Pons (tissue), 1 donor: ENCODE measurements at places on chromosomes 13 and 19.
A peak's percentile ranks its signal among the peaks of the same experiment; 100 is the strongest.

DNA sequence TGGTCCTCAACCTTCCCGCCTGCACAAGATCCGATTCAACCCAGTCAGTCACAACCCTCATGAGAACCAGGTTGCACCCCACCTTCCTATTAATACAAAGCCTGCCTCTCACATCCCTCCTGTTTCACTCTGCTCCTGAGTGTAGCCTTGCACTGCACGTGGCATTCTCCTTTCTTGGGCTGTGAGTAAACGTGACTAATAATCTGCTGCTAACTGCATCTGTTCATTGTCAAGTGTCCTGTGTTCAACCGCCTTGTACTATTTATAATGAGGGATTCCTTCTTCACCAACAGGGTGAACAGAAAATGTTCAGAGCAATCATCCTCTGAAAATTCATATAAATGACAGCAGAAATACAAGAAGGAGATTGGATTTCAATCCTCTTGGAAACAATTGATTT, 1608.2 kb downstream of the SLITRK5 start:
- DNase-seq, result no peak

- no peak for DNase-seq
These were observed at the start of gene CHST8 for GRCh38 chr19:33621811-33622504. Gene CHST8 (plus strand): TSS chr19:33621953. CDS start chr19:33689262, 67,309 bp downstream.

GRCh38 chr13:51804295-51805172, 571 bp upstream of the DHRS12 start:
- peak; percentile 61 for DNase-seq

- DNase-seq, result no peak
These were observed 1241.5 kb upstream of the MIR17HG start for GRCh38 chr13:90105849-90106496.

GRCh38 chr13:101149735-101150384, 266.4 kb downstream of the NALCN start:
- DNase-seq, result no peak
